ENCODE measurements at places on chromosomes 7 and 10.

DNA sequence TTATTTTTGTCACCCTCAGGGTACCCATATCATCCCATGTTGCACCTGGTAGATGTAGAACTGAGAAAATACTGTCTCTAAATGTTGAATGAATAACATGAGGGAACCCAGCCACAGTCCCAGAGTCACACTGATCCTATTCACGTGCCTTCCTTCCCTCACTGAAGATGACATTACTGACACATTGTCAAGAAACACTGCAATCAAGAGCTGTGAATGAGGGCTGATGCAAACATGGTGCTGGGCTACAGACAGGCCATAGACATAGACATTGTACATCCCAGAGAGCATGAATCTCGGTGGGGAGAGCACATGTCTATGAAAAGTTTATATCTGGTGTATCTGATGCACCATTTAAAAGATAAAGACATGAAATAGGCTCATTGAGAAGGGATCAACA lies 9.8 kb downstream of the SLC13A4 start:
- DNase-seq, result no peak

DNA sequence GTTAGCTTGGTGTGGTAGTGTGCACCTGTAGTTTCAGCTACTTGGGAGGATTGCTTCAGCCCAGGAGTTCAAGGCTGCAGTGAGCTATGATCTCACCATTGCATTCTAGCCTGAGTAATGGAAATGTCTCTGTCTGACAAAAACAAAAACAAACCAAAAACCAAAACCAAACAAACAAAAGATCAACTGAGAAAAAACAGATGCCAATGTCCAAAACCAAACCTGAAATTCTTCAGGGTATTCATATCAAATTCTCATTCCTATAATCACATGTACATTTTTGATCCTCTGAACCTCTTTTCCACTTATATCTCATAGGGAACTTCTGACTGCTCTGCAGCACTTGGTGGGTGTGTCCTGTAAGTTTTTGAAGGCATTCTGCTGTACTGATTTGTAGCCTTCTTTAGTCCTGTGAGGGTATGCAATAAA lies 87.0 kb downstream of the CDK6 start:
- DNase-seq, result no peak

DNA sequence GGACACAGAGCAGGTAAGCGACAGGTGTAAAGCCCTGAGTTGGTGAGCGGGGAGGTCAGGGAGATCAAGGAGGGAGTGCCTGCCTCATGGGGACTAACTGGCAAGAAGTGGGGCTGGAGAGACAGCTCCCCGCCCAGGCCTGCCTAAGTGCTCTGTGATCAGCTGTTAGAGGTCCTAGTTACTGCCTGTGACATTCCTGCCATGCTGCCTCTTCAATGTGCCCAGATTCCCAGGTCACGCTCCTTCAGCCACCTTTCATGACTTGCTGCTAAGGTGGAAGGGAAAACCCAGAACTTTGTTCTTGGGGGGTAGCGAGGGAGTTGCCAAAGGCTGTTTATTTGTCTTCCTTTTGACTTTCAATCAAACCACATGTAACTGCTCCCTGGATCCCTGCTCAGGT lies 114.3 kb upstream of the ZNF438 start:
- DNase-seq, result no peak

GRCh38 chr7:132280335-132280734 lies 295.9 kb downstream of the PLXNA4 start:
- DNase-seq, result no peak

DNA sequence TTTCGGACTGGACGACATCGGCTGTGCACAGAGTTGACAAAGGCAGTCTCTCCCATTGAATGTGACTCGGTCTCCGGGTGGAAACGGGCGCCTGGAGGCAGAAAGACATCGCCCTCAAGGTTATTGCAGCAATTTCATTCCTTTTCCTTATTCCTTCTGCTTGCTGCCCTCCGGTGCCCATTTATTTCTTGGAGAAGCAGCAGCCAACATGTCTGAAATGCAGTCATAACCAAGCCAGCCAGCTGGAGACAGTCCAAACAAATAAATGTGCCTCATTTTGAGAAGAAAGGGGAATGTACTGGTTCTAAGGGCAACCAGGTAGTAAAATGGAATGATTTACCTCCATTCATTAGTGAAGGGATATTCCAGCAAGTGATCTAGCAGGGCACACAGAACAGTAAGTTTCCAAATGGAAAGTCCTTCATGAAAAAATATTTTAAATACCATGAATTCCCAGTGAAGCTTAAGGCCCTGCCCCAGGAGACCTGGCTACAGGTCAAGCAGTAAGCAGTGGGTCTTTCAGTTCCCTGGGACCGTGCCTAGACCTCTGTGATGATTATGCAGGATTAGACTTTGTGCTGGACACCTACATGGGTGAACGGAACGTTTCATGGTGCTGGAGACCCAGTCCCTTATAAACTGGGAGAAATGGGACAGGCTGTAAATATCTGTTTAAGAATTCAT lies 86.6 kb downstream of the ABLIM1 start:
- no peak for DNase-seq

DNA sequence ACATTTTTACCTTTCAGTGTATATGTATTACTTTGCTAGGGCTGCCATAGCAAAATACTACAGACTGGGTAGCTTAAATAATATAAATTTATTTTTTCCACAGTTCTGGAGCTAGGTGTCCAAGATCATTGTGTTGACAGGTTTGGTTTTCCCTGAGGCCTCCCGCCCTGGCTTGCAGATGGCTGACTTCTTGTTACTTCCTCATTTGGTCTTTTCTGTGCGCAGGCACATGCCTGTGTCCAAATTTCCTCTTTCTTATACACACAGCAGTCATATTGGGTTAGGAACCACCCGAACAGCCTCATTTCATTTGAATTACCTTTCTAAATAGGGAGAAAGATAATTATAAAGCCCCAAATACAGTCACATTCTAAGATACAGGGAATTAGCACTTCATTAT lies 521.6 kb upstream of the SORCS1 start:
- no peak for DNase-seq

DNA sequence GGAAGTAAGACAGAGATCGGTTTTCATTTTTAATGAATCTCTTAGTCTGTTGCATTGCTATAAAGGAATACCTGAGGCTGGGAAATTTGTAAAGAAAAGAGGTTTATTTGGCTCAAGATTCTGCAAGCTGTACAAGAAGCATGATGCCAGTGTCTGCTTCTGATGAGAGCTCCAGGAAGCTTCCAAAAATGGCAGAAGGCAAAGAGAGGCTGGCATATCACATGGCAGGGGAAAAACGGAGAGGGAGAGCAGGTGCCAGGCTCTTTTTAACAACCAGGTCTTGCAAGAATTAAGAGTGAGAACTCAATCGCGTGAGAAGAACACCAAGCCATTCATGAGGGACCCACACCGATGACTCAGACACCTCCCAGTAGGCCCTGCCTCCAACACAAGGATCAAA lies 125.0 kb upstream of the THSD7A start:
- no peak for DNase-seq

- no peak for DNase-seq
These were observed 259.1 kb downstream of the KLF6 start for GRCh38 chr10:3525832-3526449.

DNA sequence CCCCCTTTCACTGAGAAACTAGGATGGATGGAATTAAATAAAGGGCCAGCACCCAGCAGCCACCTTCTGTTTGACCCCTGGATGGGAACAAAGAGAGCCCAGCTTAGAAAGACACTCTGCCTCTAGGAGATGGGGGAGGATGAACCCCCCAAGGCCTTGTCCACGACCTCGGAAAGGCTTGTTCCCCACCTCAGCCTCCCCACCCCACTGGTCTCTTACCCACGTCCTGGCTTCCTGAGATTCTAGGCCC lies 9.7 kb downstream of the ITPRIP start:
- no peak for DNase-seq

DNA sequence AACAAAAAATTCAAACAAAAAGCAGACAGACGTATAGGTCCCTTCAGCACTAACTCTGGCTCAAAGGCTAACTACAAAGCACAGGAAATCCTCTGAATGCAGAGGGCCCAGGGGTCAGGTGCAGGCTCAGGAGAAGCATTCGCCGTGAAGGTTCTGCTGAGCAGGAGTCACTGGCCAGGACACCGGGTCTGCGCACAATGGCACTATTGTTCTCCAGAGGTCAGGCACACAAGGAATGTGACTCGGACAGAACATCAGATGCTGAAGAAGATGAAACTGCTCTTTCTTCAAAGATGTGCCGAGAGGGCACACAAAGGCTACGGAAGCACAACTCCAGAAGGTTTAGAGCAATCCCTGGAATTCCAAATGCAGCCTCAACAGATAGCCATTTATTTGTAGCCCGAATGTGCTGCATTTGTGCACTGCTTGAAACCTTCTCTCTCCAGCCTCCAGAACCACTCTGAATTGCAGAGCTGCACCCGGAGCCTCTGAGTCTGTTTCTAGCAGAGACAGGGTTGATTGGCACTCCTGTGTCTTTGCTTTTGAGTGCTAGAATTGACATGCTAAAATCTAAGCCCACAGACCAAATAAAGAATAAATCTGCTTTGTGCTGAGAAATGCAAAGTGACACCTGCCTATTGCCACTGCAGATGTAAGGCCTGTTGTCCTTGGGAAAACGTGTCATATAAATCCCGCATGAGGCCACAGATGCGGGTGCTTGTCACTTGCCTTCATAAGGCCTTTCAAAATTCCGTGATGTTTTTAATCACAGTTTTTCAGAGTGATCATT lies 85.4 kb upstream of the AFAP1L2 start:
- DNase-seq, result no peak

GRCh38 chr7:138345567-138345966 lies 114.5 kb upstream of the TRIM24 start:
- DNase-seq, result no peak

DNA sequence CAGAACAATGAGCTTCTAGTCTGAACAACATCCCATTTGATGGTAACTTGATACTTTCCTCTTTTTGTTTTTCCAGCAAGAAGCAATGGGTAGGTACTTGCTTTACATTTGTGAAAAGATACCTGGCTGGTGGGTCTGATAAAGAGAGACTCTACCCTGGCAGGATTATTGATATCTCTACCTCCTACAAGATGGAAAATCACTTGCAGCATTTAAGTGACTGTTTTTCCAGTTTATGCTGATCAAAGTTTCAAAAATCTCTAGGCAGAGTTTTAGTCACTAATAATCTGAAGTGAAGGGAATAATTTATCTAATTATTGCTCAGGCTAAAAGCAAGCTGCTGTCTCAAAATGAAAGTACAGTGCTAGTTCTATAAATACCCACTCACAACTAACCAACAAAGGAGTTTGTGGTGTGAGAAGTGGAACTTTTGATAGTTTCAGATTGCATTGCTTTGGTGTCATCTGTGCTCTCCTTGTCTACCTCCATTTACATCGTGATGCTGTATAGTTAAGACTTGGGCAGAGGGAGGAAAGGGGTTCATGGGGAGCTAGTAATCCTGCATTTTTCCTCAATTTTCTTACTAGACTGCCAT lies 86.0 kb upstream of the ANKRD1 start:
- DNase-seq, result no peak

- DNase-seq, result no peak
These were observed 43.2 kb downstream of the PCLO start for GRCh38 chr7:83119494-83119893.

DNA sequence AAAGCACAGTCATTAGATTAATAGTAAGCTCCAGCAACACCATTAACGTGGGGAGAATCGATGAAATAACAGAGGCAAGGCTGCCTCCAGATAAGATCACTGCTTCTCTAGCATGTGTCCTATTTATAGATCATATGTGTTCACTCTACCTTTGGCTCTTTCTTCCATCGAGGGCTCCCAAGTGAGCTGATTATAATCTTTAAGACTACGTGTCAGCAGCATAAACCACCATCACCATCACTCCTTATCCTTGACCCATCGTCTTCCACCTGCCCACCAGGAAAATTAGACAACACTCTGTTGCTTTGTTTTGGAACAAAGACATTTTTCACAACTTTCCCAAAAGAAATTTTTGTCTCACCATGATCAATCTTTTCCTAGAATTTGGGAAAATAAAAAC lies 71.2 kb upstream of the CARD11 start:
- no peak for DNase-seq

DNA sequence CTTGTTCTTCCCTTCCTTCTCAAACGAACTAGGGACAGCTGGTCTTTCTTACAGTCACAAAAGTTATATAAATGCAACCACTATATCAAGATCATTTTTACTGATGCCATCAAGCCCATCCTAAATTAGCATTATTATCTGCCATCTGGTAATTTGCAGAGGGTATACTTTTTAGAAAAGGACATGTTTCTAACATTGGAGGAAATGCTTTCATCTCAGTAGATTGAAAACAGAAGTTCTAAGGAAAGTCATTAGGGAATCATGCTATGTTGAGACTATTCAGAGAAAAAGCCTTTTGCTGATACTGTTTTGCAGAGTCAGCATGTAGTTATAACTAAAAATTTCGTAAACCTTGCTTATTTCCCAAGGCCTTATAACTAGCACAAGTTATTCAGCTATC lies 146.7 kb downstream of the WNT2 start:
- no peak for DNase-seq

GRCh38 chr7:1027242-1028043 lies 16.9 kb upstream of the GPR146 start:
- no peak for DNase-seq

DNA sequence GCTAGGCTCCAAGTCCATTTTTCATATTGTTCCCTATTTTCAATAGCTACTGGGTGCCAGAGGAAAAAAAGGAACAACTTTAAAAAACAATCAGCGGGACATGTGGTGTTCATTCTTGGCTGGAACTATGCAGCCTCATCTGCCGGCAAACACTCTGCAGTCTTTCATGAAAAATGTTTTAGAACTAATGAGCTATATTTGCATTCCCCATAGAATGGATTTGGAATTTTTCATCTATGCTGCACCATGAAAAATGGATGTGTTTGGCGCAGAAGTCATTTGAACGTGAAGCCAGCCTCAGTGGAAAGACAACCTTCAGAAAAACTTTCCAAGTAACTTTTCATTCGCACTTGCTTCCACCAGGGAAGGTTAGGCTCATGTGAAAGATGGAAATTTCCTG lies 270.5 kb downstream of the SKAP2 start:
- no peak for DNase-seq

DNA sequence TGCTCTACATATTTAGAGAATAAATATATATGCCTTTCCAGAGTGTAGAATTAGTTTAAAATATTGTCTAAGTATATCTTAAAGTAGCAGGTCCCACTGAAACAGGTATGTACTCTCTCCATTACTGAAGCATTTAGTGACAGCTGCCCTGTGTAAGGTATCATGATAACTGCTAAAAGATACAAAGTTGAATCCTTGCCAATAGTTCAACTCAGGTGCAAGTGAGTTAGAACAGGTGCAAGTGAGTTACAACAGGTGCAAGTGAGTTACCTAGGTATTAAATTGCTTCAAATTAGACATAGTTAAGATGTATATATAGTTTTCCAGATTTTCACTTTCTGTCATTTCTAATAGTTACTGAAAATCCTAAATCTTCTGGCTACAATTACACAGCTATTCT lies 119.1 kb downstream of the CNOT4 start:
- DNase-seq, result no peak

GRCh38 chr7:76428868-76429805 lies 4.4 kb downstream of the ZP3 start:
- no peak for DNase-seq

Data from stimulated activated CD8-positive, alpha-beta memory T cell treated with anti-CD3 and anti-CD28 coated beads, Interleukin-2, amount 100 ng/mL, for 1 hour (primary cell).